ENCODE measurements at places on chromosomes 11 and 22.

- no peak for DNase-seq
Observed at GRCh38 chr11:101516546-101516945, 67.3 kb downstream of the TRPC6 start.

DNA sequence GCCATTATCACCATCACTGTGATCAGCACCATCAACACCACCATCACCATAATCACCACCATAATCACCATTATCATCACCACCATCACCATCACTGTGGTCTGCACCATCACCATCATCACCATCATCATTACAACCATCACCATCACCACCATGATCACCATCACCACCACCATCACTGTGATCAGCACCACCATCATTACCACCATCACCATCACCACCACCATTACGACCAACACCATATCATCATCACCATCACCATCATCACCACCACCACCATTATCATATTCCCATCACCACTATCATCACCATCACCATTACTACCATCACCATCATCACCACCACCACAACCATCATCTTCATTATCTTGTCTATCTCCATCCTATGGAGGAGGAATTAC lies 125.2 kb downstream of the PHF21B start:
- no peak for DNase-seq

GRCh38 chr11:134501406-134502152 lies 89.5 kb upstream of the B3GAT1 start:
- DNase-seq: no peak

DNA sequence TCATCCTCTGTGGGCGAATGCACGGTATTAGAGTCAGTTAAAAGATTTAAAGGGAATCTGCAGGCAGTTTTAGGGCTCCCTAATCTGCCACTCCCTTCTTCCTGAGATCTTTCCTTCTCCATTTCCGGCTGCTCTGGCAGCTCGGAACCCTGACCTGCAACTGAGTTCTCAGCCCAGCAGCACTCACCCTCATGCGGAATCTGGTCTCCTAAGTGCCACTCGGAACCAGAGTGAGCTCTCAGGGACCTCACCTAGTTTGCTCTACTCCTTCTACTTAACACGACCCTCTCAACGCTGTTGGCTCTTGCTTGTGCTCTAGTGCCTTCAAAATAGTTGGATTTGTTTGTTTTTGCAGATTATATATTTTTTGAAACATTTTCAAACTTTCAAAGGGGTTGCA lies 19.3 kb upstream of the IL10RA start:
- DNase-seq: no peak

- DNase-seq: no peak
Observed at GRCh38 chr11:34445956-34446355, 7.2 kb downstream of the CAT start.

- no peak for DNase-seq
Observed at GRCh38 chr11:128067780-128068179, 519.6 kb downstream of the ETS1 start.

DNA sequence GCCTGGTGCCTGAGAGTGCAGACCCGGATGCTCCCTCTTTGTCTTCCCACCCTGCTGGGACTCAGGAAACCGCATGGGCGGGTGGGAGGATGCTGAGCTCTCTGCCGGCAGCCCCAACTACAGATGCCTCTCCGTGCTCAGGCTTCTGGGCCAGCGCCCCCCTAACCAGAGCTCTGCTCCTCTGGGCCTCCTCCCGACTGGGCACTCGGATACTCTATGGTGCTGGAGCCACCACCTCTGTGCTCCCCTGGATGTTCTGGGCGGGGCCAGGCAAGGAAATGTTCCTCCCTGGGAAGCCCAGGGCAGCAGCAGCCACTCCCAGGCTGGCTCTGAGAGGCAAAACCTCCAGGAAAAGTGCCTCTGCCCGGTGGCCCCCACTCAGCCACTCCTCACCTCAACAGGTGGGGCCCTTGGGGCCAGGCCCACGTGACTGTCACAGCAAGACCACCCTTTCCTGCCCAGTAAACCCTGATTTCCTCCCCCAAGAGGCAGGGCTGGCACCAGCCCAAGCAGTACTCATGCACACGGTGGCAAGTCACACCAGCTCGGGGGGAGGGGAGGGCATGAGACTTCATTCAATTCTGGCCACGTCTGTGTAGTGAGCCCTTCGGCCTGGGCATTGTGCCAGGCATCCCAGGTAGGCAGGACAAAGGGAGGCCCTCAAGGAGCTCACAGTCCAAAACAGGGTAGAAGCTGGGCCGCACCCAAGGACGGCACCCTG lies 54.7 kb upstream of the TCF20 start:
- DNase-seq: no peak

GRCh38 chr11:19241260-19242178 lies 774 bp upstream of the E2F8 start:
- peak; percentile 65 for DNase-seq

- DNase-seq: no peak
Observed at GRCh38 chr11:103994094-103994493, 42.3 kb upstream of the DDI1 start.

DNA sequence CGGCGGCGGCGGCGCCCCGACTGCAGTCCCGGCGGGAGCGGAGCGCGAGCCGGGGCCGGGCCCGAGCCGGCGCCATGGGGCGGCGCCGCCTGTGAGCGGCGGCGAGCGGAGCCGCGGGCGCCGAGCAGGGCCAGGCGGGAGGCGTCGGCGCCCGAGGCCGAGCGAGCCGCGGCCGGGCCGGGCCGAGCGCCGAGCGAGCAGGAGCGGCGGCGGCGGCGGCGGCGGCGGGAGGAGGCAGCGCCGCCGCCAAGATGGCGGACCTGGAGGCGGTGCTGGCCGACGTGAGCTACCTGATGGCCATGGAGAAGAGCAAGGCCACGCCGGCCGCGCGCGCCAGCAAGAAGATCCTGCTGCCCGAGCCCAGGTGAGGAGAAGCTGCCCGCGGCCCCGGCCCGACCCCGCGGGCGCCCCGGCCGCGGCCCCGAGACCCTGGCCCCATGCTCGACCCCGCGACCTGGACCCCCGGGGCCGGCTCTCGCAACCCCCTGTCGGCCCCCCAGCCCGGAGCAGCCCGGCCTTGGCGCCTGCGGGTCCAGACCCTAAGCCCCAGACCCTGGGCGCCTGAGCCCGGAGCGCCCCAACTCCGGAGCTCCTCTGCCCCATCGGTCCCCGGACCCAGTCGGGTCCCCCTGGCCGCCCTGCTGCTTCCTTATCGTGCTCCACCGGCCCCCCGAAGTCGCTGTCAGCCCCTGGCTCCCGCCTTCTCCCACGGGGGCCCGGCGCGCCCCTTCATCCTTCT lies at the start of gene GRK2:
Gene GRK2, plus strand, starts transcription at position 25 of the 739 bp plus-strand sequence. Its CDS starts 227 bp downstream, at position 252.
- DNase-seq: peak; percentile 80

- DNase-seq: no peak
Observed at GRCh38 chr11:125441648-125442410, 54.2 kb downstream of the FEZ1 start.

- no peak for DNase-seq
Observed at GRCh38 chr11:1131033-1131911, 26.5 kb upstream of the MUC5AC start.

DNA sequence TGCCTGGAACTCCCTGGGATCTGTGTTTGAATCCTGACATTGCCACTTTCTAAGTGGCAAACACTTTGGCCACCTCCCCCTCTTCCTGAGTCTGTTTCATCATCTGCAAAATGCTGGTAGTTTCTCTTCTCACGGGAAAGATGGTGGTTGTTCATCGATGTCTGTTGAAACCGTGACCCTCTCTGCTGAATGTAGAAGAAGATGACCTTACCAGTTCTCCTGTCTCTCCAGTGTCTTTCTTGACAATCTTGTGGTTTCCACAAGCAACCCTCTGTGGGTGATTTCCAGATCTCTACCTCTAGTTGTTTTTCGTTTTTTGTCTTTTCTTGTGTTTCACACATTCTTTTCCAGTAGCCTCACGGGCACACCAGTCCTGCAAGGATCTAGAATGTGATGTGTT lies 27.5 kb downstream of the ZBTB16 start:
- DNase-seq: no peak

GRCh38 chr22:47736186-47737034 lies 974.0 kb downstream of the TBC1D22A start:
- DNase-seq: no peak

GRCh38 chr11:64566915-64567891 lies 23.8 kb upstream of the SLC22A12 start:
- no peak for DNase-seq

DNA sequence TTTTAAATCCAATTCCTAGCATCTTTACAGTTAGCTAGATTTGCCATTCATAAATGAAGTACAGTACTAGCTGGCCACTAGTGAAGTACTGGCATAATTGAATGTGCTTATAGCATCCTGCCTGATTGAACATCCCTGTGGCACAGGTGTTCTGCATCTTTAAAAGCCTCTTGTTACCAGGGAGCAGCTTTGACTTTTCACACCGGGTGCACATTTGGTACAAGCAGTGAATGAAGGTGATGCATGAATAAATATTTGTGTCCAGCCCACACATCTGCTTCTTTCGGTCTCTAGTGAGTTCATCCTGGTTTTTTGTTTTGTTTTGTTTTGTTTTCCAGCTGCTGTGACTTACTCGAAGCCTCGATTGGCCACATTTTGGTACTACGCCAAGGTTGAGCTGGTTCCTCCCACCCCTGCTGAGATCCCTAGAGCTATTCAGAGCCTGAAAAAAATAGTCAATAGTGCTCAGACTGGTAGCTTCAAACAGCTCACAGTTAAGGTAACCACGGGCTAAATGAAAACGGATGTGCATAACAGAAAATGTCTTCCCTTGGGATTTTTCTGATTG lies 5.3 kb downstream of the ATP5MG start:
- DNase-seq: no peak

GRCh38 chr11:64028398-64029115 lies 7.2 kb upstream of the FLRT1 start:
- DNase-seq: no peak

GRCh38 chr11:71171576-71171975 lies 80.8 kb downstream of the SHANK2 start:
- DNase-seq: no peak

- no peak for DNase-seq
Observed at GRCh38 chr11:68545796-68546195, 85.2 kb downstream of the PPP6R3 start.

DNA sequence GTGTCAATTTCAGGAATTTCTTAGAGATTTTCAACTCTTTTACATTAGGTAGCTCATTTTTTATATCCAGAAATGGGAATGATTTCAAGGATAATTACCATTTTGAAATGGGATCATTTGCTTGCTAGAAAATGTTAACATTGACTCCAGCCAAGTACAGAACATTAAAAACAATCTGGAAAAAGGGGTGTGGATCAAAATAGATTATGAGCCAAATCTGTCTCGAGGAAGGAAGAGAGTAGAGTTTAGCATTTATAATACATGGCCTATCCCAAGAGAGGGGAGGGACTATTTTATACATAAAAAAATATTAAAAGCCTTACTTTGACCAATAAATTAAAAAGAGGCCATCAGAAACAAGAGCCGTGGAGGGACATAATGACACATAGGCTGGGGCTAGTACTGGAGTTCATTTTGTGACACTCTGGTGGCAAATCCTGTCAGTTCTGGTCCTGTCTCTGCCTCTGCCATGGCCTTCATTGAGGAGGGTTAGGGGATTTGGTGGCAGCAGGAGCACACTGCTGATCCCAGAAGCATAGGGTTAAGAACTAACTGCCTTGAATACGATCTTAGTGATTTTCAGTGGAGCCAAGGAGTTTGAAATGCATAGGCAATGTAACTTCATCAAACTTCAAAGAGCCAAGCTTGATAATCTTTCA lies 20.4 kb downstream of the PPP6R3 start:
- no peak for DNase-seq

- peak; percentile 48 for DNase-seq
Observed at GRCh38 chr11:73577496-73577917, 20.4 kb downstream of the FAM168A start.

- no peak for DNase-seq
Observed at GRCh38 chr11:134585666-134586610, 173.9 kb upstream of the B3GAT1 start.

DNA sequence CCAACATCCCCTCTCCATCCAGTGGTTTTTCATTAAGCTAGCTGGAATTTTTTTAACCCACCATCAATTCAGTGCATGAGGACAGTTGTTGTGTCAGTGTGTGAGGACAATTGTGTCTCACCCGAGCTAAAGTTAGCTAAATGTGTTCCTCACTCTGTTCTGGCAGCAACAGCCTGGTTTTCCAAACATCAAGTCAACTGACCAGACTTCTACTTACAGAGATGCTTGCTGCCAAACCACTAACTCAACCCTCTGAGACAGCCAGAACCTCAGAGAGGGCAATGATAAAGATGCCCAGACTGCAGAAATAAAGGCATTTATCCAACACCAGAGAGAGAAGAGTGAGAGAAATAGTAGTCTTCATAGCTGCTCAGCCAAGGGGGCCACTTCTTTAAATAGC lies 6.7 kb downstream of the PAMR1 start:
- no peak for DNase-seq

DNA sequence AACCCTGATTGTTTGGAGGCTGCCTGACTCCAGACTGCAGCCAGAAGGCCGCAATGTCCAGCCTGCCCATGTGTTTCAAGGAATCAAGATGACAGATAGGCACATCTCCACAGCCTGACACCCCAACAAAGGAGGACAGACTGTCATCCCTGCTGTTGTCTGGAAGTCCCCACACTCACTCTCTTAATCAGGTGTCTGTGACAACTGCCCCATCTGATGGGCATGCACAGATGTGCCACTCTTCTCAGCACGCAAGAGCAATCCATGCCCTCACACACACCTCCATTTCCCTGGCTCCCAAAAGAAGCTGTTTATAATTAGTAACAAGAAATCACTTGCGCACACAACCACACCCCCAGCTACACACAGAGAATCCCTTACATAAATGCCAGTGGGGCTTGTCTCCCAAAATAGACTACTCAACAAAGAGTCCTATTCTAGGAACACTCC lies 117.6 kb downstream of the C11orf58 start:
- no peak for DNase-seq

DNA sequence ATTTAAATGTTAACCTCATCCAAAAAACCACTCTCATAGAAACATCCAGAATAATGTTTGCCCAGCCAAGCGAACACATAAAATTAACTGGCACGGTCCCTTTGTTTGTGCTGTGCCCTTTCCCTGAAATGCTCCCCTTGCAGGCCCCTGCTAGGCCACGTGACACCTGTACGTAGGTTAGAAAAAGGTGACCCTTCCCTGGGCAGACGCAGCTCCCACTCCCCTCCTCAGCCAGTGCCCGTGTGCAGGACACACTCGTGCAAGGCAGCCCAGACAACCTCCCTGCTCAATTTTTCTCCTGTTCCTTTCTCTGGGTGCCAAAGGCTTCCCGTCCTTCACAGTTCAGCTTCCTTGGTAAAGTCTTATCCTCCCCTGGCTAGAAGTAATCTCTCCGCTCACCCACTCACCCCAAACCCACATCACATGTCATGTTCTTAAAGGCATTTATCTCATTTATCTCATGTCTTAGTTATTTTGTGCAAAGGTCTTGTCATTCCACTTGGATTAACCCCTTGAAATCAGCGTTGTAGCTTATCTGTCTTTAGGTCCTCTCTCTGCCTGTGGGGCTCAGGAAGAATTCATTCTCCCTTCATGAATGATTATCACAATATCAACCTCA lies 20.7 kb downstream of the FAM83F start:
- DNase-seq: no peak

DNA sequence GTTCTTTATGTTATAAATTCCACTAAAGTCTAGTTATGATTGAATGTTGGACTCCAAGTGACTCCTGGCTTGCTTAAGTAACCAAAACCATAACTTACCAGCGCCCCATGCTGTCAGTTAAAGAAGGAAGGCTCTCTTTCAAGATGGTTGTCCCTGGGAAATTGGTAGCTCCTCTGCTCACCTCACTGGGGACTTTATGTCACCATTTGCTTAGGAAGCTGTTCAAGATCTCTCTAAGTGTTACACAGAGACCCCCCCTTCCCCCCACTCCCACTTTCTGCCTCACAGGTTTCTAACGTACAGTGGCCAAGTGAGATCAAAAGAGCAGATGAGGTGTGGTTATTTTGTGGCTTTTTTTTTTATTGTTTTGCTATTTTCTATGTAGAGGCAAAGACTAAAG lies 301.8 kb downstream of the AASDHPPT start:
- DNase-seq: no peak

All from AG08396 (cell line).